Tibial nerve (tissue), 4 donors: ENCODE measurements at places on chromosomes 5 and 9. TPM values are rescaled to one million over a fixed set of nuclear protein-coding genes. Genes with fewer than 3 reads are reported as not detected.

- no peak for DNase-seq
- no peaks in the 10 kb centered on the region for H3K36me3 ChIP-seq
- H3K4me1 ChIP-seq, result no peaks in the 10 kb centered on the region
These were observed 375.7 kb upstream of the PRR16 start for GRCh38 chr5:120088412-120088811.

Gene GPR151
- total RNA-seq, result not detected

Gene DENND4C
- 68.6 TPM for total RNA-seq

DNA sequence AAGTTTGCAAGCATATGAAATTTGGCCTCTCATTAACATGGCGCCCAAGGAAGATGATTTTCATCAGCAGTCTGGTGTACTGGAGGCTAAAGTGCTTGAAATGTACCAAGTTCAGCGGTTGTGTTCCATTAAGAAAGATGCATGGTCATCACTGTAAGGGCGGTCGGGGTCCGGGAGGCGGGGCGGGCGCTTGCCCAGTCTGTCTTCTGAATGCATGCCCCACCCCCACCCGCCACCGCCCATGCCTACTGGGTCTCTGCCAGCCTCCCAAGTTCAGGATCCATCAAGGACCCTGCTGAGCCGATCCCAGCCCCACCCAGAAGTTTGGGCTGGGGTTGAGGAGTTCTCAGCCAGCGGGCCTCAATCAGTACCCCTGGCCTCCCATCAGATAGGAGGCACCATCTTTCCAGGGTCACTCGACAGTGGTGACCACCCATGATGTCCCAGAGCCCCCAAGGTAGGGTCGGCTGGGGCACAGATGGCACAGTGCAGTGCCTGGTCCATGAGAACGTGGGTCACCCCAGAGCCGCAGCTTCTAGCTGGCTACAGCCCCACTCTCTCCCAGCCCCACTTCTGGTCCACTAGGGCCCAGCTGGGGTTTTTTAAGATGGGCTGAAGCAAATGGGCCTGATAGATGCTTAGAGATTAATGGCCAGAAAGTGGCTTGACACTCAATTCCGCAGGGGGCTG is 24.4 kb upstream of the PRDM12 start:
- peaks cover 15% of the 10 kb centered on the region for H3K36me3 ChIP-seq
- no peaks in the 10 kb centered on the region for H3K4me1 ChIP-seq

DNA sequence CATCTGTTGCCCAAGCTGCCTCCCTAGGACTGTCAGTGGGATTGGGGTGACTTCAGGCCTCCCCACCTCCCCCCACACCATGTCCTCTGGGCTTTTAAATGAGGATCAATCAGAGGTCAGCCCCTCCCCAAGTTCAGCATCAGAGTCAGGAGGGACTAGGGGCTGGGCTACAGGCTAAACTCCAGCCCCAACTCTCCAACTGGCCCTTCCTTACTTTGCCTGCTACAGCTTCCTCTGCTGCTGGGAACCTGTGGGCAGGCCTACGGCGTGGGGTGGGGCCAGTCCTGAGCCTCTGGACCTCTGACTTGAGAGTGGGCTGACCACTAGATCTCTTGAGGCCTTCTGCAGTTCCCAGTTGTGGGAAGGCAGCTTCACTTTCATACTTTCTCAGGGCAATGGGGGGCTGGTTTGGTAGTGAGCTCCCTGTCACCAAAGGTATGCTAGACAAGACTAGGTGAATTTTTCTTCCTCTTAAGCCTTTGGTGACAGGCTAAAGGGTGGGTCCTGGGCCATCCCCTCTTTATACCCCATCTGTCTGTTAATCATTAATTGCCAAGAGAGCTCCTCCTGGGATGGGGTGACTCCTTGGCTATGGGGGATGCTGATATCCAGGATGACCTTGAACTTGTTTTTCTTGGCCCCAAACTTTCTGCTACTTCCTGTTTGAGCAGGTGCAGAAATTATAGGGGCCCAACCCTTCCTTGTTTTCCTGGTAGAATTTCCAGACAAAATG is 10.8 kb upstream of the DAB2IP start:
- no peaks in the 10 kb centered on the region for H3K4me1 ChIP-seq
- no peak overlapping the region for H3K27ac ChIP-seq
- H3K27me3 ChIP-seq, result no peaks in the 10 kb centered on the region
- no peaks in the 10 kb centered on the region for H3K36me3 ChIP-seq
- H3K4me3 ChIP-seq, result no peak overlapping the region
- no peak for DNase-seq

Gene EIF4E1B
- not detected for total RNA-seq

DNA sequence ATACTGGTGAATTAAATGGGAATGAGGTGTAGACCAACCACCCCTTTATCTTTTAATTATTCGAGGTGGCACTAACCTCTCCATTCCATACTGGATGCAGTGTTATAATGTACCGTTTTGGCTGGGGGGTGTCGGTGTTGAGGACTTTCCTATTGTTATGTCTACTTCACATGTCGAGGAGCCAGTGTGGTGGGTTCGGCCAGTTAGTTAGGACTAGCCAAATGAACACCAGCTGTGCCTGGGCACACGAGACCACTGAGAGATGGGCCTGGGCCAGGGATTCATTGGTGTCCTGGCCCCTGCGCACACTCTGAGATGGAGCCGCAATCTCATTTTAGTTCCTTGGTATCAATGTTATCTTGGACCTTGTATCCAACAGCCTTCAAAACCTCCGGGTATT is 186.2 kb downstream of the CACNA1B start:
- no peaks in the 10 kb centered on the region for H3K27me3 ChIP-seq
- H3K4me3 ChIP-seq, result no peak overlapping the region
- H3K27ac ChIP-seq, result no peak overlapping the region
- H3K4me1 ChIP-seq, result no peaks in the 10 kb centered on the region
- no peak for DNase-seq
